ENCODE measurements at places on chromosomes 12 and 14.
A peak's percentile ranks its signal among the peaks of the same experiment; 100 is the strongest.

DNA sequence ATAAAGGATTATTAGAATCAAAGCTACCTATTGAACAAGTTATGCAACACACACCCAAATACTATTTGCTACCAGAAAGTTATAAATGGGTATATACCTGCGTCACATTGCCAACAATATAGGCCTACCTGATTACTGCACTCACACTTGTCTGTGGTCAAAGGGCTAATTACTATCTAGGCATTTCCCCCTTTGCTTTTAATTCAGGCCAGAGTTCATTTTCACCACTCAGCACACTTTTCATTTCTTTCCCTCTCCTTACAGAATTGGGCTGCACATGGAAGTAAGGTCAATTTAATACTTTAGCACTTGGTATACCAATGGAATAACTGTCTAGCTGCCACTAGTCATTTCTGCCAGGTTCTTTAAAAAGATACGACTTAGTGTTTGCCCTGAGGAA is 1.7 kb downstream of the SOS2 start:
- no peak for DNase-seq

GRCh38 chr14:28138341-28138740 is 628.2 kb upstream of the FOXG1 start:
- no peak for DNase-seq

DNA sequence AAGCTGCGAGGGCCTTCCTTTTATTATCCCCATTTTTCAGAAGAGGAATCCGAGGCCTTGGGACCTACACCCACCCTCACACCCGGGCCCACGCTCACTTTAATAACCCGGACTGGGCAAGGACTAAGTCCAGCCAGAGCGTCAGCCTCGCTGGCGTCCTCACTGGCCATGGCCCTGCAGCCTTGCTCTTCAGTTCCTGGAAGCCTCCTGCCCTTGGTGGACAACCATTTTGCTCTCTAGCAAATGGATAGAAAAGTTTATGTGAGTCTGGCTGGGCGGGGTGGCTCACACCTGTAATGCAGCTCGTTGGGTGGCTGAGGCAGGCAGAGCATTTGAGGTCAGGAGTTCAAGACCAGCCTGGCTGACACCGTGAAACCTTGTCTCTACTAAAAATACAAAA is 9.8 kb downstream of the RTL1 start:
- no peak for DNase-seq

GRCh38 chr12:57717131-57717530 is 21.4 kb downstream of the AGAP2 start:
- no peak for DNase-seq

DNA sequence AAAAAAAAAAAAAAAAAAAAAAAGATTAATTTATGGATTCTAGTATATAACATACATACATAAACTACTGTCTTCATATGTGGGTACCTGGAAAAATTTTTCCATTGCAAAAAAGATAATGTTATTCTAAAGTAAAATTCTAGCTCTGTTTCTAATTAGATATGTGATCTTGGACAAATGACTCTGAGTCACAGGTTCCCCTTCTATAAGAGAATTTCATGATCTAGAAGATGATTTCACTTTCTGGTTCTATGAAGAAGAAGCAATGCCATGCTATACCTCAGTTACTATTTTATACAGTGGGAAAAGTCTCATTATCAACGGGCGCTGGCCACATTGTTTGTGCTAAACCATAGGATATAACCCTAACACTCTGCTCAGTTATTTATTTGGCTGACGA is 351.3 kb downstream of the ZFP36L1 start:
- DNase-seq, result no peak

GRCh38 chr12:30967026-30967425 is 40.5 kb downstream of the TSPAN11 start:
- no peak for DNase-seq

GRCh38 chr12:7154901-7155470 is 24.8 kb downstream of the CLSTN3 start:
- no peak for DNase-seq

DNA sequence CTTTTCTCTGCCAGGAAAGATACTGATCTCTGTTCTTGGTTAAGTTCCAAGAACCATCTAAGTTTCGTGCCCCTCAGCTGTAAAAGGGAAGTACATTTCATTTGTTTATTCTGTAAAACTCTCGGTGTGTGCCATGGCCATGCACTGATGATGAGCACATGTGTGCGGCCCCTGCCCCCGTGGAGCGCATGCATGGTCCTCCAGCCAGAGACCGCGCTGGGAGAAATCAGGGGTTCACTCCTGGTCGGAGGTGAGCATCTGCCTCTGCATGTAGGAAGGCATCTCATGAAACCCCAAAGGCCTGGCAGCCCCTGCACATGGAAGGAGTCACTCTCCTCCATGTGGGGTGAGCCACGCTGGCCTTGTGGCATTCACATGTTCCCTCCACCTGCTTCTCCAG is 102.5 kb upstream of the RTL1 start:
- no peak for DNase-seq

DNA sequence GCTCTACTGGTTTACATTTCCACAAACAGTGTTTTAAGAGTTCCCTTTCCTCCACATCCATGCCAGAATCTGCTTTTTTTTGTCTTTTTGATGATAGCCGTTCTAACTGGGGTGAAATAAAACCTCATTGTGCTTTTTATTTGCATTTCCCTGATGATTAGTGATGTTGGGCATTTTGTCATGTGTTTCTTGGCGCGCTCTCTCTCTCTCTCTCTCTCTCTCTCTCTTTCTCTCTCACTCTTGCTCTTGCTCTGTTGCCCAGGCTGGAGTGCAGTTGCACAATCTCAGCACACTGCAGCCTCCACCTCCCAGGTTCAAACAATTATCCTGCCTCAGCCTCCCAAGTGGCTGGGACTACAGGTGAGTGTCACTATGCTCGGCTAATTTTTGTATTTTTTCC is 9.6 kb upstream of the MIS18BP1 start:
- no peak for DNase-seq

DNA sequence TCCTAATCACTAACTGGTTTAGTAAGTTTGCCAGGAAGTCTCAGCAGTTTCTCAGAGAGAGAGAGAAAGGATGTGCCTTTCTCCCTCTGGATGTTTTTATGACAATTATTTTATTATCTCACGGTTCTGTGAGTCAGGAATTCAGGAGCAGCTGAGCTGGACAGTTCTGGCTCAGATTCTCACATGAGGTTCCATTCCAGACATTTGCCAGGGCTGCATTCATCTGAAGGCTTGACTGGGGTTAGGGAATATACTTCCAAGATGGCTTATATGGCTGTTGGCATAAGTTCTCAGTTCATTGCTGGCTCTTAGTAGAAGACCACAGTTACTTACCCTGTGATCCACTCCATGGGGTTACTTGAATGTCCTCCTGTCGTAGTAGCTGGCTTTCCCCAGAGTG is 101.2 kb upstream of the ATF7IP start:
- DNase-seq, result no peak

DNA sequence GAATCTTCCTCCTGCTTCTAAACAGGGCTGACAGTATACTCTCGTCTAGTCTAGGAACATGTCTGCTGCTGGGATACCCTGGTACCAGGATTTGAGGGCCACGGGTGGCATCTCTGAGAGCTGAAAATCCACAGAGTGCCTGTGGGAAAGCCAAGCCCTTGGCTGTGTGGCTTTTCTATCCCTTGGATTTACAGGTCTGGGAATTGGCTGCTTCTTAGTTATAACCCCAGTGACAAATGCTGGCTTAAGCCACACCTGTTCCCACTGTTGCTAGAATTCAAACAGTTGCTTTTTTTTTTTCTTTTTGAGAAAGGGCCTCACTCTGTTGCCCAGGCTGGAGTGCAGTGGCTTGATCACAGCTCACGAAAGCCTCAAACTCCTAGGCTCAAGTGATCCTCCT is 14.3 kb upstream of the RIN3 start:
- no peak for DNase-seq

DNA sequence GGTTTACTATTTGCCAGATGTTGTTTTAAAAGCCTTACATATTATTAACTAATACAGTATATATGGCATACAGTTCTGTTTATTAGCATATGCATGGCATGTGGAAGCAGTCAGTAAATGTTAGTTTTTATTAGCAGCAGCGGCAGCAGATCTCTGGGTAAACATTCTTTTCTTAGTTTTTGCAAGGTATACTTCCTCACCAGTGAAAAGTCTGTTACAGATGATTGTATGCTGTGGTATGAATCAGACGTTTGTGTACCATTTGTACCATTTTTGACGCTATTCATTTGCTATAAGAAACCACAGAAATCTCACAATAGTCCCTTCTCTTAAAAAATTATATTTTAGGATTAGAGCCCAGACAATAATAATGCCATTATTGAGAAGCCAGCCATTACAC is 17.8 kb downstream of the STK38L start:
- no peak for DNase-seq

- DNase-seq, result no peak
Observed at GRCh38 chr12:51533799-51534198, 57.2 kb upstream of the SCN8A start.

DNA sequence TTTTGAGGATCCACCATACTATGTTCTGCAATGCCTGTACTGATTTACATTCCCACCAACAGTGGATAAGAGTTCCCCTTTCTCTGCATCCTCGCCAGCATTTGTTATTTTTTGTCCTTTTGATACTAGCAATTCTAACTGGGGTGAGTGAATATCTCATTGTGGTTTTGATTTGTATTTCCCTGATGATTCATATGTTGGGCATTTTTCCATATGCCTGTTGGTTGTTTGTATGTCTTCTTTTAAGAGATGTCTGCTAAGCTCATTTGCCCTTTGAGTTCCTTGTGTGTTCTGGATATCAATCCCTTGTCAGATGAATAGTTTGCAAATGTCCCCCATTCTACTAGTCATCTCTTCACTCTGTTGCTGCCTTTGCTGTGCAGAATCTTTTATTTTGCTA is 49.0 kb upstream of the MSRB3 start:
- no peak for DNase-seq

DNA sequence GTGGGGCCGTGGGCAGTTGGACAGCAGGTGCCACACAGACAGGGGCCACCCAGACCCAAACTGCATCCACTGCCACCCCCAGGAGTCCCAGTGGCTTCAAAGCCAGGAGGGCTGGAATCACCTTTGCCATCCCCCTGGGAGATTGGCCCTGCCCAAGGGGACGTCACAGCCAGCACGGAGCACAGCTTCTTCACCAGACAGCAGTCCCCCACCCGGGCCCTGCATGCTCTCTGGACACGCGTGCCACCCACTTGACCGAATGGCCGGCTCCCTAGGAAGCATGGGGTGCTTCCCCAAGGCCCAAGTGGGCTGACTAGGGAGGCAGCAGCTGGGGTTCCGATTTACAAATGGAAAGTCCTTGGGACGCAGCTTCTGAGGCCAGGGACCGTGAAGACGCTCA is 17.3 kb downstream of the DHX37 start:
- no peak for DNase-seq

- DNase-seq, result no peak
Observed at GRCh38 chr12:121797937-121798786, 4.7 kb upstream of the RHOF start.

- DNase-seq, result no peak
Observed at GRCh38 chr12:115394496-115395220, 710.7 kb upstream of the TBX3 start.

DNA sequence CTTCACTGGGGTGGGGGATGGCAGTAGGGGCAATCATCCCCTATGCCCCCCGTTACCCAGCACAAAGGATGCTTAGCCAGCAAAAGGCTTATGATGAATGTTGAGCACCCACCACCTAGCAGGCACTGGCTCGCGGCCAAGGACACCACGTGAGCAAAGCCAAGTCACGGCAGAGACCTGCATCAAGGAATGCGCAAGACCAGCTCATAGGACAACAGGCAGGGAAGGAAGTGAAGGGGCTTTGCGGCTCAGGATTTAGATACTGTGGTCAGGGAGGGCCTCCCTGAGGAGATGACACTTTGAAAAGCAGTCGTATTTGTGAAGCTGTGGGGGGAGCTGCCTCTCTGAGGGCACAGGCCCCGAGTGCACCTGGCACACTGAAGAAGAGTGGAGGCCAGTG is 32.8 kb downstream of the SH2B3 start:
- DNase-seq, result no peak

- DNase-seq, result no peak
Observed at GRCh38 chr12:726281-727140, 25.9 kb upstream of the WNK1 start.

- no peak for DNase-seq
Observed at GRCh38 chr14:90428676-90429075, 31.8 kb downstream of the CALM1 start.

GRCh38 chr12:45215419-45216229 is at the start of gene ANO6:
ANO6 (plus strand) TSS chr12:45216095; CDS start chr12:45216322, 227 bp downstream.
- peak; percentile 85 for DNase-seq

- no peak for DNase-seq
Observed at GRCh38 chr14:94775871-94776210, 5.9 kb upstream of the GSC start.

GRCh38 chr12:53735556-53735955 is 8.3 kb upstream of the CALCOCO1 start:
- no peak for DNase-seq

DNA sequence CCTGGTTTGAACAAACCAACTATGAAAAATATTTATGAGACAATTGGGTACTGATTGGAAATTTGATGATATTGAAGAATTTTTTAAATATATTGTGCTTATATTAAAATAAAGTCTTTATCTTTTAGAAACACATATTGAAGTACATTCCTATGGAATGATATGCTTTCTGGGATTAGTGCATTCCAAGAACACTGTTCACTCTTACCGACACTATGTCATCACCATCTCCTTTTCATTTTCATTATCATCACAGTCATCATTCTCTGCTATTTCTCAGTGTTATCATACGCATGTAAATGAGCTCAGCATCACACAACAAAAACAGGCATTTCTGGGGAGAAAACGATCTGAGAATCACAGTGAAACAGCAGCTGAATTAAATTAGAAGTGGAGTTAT is 513.3 kb upstream of the CCDC196 start:
- DNase-seq, result no peak

DNA sequence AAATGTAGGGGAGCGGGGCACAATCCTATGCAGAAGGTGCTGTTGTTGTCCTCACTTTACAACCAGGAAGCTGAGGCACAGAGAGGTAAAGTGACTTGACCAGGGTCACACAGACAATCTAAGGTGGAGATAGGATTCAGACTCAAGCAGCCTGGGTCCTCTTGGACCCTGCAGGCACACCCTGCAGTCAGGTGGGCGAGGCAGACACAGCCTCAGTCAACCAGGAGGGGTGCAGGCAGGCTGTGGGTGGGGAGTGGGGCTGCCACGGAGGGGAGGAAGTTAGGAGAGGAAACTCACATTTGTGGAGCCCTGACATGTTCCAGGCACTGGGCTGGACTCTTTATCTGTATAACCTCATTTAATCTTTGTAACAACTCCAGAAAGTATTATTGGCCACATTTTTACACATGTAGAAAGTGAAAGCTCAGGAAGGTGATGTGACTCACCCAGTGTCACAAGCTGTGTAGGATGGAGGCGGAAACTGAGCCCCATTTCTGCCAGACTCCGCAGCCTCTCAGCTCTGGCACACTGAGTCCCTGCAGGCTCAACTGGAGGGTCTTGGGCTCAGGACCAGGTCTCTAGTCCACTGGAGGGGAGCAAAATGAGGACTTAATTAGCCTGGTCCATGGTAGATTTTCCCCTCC is 24.9 kb upstream of the CHGA start:
- DNase-seq, result no peak

DNA sequence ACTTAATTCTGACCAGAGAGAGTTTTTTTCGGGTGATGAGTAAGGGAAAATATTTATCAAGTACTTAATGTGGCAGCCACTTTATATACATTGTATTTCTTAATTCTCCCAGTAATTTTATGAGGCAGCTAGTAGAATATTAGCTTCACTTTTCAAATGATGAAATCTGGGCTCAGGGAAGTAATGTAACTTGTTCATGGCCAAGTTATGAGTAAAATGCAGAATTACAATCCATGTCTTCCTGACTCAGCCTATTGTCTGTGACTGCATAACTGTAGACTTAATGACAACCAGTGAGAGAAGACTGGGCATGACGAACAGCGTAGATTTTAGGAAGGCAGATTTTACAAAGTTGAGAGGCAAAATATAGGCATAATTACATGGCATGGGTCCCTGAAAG is 106.7 kb upstream of the MIS18BP1 start:
- no peak for DNase-seq

Measured in progenitor cell of endocrine pancreas (in vitro differentiated cells).